ENCODE measurements at places on chromosomes 4 and X. TPM values are rescaled to one million over a fixed set of nuclear protein-coding genes. Genes with fewer than 3 reads are reported as not detected.

DNA sequence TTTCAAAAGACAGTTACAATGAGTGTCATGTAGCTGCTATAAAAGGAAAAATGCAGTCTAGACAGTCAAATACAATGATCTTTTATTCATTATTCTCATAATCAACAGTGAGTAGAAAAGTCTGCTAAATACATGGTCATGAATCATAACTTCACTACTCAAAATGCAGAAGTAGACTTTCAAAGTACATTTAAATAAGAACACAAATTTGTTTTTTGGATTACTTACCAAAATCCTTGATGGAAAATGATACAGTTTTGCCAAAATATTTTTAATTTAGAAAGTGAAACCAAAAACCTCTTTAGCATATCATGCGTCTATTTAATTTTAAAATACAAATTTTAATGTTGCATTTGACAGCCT, 4.9 kb downstream of the ACSL4 start:
- no peak for DNase-seq
- peaks cover 36% of the 10 kb centered on the region for H3K4me1 ChIP-seq
- peak overlapping the region; percentile 32 for H3K4me3 ChIP-seq
- H3K27me3 ChIP-seq = no peaks in the 10 kb centered on the region
- peaks cover 27% of the 10 kb centered on the region for H3K36me3 ChIP-seq

Gene TRPC3
- total RNA-seq = 1.1 TPM

DNA sequence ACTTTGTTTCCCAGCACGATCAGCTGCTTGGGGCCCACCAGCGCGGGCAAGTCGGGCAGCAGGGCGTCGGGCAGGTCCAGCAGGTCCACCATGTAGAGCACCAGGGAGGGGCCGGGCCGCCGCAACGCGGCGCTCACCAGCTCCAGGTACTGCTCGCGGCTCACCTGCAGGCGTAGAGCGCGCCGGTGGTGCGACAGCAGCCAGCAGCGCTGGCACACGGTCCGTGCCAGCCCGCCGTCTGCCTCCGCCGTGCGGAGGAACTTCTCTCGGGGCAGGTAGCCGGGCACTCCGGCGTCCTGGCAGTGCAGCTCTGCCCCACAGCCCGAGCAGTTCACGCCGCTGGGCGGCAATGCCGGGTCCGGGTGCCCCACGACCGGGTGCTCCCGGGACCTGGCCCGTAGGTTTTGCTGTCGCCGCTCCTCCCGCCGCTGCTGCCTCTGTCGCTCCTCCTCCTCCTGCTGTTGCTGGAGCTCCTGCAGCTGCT, 527 bp downstream of the NOA1 start:
- H3K27me3 ChIP-seq = no peaks in the 10 kb centered on the region
- H3K27ac ChIP-seq = peak overlapping the region; percentile 98
- peaks cover 60% of the 10 kb centered on the region for H3K36me3 ChIP-seq
- peak; percentile 51 for DNase-seq
- peaks cover 59% of the 10 kb centered on the region for H3K4me1 ChIP-seq

DNA sequence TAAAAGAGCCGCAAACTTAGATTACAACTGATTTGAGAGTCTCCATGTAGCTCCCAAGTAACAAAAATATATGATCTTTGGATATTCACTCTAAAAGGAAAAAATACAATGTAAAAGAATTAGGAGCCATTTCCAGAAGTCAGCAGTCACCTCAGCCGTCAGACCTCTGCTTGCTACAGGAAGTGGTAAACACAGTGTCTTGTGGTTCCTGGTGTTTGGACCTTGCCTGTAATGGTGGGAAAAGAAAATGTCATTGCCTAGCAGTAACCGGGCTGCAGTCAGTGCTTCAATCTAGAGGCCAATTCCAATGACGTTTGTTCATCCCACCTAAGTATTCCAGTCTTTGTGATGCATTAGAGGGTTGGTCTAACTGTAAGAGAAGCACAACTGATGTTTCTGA, 28.9 kb upstream of the SMIM31 start:
- H3K27ac ChIP-seq = no peak overlapping the region
- no peaks in the 10 kb centered on the region for H3K36me3 ChIP-seq
- H3K4me1 ChIP-seq = peaks cover 4% of the 10 kb centered on the region
- no peak for DNase-seq
- no peak overlapping the region for H3K4me3 ChIP-seq

Gene RBMXL3
- total RNA-seq = not detected

- no peak for DNase-seq
- no peaks in the 10 kb centered on the region for H3K4me1 ChIP-seq
Measured at GRCh38 chr4:176425035-176425434, 105.3 kb downstream of the SPCS3 start.

DNA sequence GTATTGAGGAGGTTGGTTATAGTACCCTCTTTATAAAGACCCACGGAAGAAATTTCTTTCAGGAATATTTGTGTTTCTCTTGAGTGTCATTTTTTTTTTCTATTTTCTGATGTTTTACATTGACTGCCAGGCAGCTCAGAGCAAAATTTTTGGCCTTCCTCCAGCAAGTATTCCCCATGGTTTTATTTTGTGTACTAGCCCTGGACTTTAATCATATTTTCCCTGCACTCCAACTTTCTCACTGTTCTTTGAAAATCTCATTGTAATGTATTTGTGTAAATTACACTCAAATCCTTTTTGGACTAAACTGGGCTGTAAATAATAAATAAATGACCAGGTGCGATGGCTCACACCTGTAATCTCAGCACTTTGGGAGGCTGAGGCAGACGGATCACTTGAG, 45.6 kb upstream of the USP46 start:
- no peaks in the 10 kb centered on the region for H3K36me3 ChIP-seq
- no peak for DNase-seq
- H3K4me3 ChIP-seq = no peak overlapping the region
- H3K27ac ChIP-seq = no peak overlapping the region
- H3K4me1 ChIP-seq = peaks cover 5% of the 10 kb centered on the region
